ENCODE measurements at places on chromosomes 7 and 10.

- DNase-seq, result no peak
Observed at GRCh38 chr10:86664341-86665217, 3.7 kb upstream of the LDB3 start.

- no peak for DNase-seq
Observed at GRCh38 chr7:110397927-110398660, 692.8 kb upstream of the LRRN3 start.

GRCh38 chr7:74474271-74474865 is 20.7 kb downstream of the GTF2IRD1 start:
- DNase-seq, result no peak

GRCh38 chr10:12588091-12588860 is 238.9 kb downstream of the CAMK1D start:
- DNase-seq, result no peak

- no peak for DNase-seq
Observed at GRCh38 chr10:22658745-22659410, 55.5 kb downstream of the PIP4K2A start.

DNA sequence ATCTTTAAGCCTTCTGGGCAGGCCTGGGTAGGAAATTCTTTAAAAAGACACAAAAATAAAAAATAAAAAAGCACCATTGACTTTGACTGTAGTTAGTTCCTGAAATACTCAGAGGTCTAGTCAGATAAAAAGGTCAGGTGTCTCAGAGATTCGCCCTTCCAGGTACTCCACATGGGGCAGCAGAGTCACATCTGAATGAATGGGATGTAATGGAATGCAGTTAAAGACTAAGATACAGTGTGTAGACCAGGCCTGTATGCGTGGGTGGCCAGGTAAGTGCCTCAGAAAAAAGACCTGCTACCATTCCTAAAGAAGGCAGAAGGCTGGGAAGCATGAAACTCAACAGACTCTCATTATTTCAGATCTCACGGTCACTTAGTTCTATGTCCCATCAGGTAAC is 68.6 kb upstream of the SEM1 start:
- no peak for DNase-seq

GRCh38 chr10:6431186-6431585 is 148.9 kb downstream of the PRKCQ start:
- DNase-seq, result no peak

GRCh38 chr7:98091061-98091460 is 15.6 kb upstream of the LMTK2 start:
- no peak for DNase-seq

GRCh38 chr10:97388152-97388551 is 13.0 kb downstream of the RRP12 start:
- DNase-seq, result no peak

DNA sequence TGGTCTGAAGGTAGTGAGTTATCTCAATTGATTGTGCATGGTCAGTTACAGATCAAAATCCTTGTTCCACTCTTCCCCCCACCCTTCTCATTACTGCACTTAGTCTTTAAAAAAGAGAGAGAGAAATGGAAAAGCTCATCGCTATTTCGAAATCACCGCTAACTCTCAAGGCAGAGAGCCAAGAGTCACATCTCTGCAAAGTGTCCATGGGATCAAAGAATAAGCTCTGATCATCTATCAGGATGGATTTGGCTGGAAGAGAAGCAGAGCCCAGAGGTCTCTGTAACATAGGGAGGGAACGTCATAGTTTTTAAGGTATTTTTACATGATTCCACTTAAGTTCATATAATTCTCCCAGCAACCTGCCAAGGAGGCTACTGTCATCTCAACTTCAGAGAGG is 30.0 kb upstream of the MYH16 start:
- no peak for DNase-seq

DNA sequence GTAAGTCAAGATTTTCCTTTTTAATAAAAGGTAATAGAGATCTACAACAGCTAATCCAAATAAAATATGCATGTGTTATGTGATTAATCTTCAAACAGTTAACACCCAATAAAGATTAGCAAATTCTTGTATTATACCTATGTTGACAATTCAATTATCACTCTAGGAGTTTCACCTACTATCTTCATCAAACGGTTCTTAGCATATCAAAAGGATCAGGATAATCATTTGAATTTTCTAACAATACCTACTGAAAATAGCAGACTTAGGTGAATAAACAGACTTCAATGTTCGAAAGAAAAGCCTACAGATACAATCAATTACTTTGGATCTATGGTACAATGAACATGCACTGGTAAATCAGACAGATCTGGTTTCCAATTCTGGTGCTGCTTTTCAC is 268.3 kb downstream of the CACNA2D1 start:
- DNase-seq, result no peak

DNA sequence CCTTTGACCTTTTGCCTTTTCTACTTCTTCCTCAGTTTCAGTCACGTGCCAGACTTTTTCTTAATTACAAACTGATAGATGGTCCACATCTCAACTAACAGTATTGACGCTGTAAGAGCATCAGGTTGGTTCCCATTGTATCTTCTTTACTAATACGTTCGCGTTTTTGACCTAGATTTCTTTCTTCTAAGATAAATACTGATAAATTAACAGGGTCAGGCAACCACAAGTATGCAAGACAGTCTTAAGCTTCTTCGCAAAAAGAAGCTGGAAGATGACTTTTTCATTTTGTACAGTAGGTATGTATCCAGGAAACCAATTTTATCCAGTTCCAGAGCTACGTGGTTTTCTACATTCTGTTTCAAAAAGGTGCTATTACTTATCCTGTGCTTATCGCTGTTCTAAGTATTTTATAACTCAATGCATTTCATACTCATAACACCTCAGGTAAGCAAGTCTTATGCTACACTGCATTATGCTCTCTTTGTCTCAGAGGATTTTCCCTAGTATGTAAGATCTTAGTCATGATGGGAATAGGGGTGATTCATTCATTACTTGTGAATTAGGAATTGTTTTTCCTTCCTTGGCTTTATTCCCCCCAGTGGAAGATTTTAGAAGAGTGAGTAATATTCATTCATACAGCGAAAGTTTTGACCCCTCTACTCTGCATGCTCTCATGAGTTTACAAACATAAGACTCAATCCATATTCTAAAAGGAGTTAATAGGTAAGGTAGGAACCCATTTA is 955 bp downstream of the DUS4L start:
- no peak for DNase-seq

DNA sequence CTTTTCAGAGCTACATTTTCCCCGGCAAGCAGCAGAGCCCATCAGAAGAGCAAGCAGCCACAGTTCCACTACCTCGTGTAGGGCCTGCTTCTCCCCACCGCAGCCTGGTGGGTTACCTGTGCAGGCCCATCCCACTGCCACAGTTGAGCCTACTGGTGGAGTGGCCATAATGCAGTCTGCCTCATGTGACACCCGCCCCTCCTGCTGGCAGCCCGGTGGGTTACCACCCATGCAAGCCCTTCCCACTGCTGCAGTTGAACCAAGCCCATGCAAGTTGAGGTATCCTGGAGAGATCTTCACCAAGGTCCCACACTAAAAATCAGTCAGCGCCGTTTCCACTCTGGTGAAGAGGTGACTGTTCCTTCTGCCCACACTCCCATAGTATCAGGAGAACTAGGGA is 32.1 kb upstream of the CNNM1 start:
- no peak for DNase-seq

- no peak for DNase-seq
Observed at GRCh38 chr7:131921016-131921415, 364.6 kb upstream of the PODXL start.

GRCh38 chr7:93623816-93624215 is 49.3 kb upstream of the CALCR start:
- DNase-seq, result no peak

DNA sequence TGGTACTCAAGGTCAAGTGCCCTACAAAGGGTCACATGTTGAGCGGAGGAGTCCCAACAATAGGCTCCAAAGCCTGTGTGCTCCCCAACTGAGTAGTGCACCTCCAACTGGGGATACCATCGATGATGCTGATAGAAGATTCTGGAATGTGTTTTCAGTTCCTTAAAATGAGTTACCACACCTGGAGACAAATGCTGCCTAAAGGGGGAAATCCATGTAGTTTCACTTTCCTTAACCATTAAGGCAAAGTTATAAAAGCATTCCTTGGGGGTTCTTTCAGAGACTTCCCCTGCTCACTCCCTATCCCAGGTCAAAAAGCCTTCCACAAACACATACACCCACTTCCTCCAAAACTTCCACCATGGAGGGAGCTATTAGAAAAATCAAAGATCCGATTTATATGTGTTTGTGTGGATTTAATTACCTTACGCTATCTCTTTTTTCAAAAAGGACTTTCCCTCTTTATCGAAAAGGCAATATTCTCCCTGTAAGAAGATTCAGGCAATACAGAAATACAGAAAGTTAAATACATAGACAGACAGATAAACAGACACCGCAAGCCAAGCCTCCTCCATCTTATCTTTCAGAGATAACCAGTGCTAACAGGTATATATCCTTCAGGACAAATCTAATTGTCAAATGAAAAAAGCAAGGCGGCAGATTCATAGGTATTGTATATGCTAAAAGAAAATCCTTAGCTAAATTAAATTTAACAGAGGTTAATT is 135.9 kb upstream of the ASAH2 start:
- no peak for DNase-seq

GRCh38 chr10:33919244-33919643 is 584.8 kb upstream of the NRP1 start:
- no peak for DNase-seq

DNA sequence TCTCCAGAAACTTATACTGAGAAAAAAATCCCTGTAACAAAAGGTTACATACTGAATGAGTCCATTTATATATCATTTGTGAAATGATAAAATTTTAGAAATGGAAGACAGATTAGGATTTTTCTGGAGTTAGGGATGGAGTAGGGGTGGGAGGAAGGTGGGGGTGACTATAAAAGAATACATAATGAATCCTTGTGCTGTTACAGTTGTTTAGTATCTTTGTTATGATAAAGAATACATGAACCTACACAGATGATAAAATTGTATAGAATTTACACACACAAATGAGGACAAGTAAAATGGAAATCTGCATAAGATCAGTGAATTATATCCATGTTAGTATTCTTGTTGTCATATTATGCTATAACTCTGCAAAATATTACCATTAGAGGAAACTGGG is 41.7 kb upstream of the CCSER2 start:
- no peak for DNase-seq

GRCh38 chr7:113373863-113374262 is 255.5 kb upstream of the SMIM30 start:
- DNase-seq, result no peak

DNA sequence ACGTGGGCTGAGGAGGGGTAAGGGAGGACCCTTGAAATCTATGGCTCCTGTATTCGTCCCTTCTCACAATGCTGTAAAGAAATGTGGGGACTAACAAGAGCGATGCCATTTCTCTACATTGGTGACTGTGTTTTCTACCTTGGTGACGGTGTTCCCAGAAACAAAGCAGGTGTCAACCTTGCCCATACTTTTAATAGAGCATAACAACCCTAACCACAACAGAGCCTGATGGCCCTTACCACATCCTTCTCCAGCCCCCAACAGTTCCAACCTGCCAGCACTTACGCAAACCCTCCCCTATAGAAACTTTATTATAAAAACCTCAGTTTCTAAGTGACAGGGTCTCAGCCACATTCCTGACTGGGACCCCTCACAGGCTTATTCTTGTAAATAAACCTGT is 28.2 kb upstream of the ADCYAP1R1 start:
- no peak for DNase-seq

DNA sequence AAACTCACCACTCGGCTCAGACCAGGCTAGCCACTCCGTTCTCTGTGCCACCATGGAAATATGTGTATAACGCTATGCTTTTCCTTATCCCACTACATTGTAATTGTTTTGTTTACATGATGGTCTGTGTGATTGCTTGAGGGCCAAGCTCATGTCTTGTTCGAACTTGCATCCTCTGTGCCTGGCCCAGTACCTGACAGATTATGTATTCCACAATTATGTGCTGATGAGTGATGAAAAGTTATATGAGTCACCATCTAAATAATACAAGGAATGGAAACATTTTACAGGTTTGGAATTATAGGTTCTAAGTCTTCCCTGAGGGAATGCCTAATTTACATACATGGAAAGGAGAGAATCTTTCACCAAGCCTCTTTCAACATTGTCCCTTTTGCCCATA is 137.4 kb downstream of the C7orf25 start:
- no peak for DNase-seq

DNA sequence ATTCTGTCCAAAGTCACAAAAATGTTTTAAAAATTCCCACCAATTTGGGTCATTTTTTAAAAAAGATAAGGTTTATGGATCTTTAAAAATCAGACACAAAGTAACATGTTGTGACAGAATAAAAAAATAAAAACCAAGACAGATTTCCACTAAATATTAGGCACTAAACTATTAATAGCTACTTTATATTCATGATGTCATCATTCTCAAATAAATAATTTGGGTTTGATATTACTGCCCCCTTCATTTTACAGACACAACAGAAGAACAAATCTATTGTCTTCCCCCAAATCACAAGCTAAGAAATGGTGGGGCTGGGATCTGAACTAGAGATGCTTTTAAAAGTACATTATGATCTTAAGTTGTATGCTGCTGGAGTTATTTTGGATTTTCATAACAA is 119.4 kb downstream of the MICU1 start:
- DNase-seq, result no peak

DNA sequence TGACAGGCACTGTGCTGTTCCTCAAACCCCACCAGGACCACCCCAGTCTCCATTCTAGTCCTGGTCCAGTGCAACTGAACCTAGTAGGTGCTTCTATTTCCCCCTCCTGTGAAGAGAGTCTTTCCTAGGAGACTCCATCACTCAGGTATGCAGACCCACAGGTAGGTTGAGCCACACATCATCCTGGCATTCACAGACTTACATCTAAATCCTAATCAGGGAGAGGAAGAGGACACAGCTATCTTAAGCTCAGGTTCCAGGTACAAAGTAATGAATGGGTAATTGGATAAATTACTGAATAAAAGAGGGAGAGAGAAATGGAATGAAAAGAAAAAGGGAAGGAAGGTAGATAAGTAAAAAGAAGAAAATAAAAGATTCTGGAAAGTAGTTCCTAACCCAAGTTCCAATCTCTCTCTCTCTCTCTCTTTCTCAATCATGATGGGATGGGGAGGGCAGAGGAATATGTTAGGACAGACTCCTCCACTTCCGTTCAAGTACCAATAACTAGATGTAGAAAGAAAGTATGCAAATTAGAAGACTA is 139.8 kb upstream of the NAMPT start:
- DNase-seq, result no peak

GRCh38 chr7:87445897-87446296 is 29.6 kb downstream of the ABCB4 start:
- no peak for DNase-seq

DNA sequence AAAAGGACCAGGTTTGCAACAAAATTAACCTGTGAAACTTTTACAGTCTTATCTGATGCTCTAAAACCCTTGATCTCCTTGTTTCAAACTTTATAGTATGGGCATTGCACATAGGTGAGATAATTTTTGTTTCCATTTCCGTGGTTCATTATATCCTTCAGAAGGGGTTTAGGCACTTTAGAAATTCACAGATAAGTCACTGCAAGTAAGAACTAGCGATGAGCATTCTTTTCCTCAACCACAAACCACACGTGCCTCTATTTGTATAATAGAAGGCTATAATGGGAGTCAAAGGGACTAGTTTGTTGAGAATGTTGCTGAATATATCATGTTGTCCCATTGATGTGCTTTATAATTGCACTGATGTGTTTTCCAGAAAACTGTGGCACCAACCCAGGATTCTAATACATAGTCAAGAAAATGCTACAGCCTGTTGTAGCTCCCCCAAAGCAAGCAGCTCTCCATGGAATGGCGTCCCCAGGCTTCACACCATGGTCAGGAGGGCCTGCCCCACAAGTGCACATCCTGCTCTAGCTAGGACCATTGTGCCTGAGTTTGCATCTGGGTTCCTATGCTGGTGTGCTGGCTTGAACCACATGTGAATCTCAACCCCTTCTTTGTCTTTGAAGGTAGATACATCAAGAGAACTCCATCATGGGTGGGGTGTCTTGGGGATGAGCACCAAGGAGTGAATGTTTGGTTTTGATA is 14.0 kb upstream of the ATXN7L1 start:
- DNase-seq, result no peak
